ENCODE measurements at places on chromosomes 1 and 21. TPM values are rescaled to one million over a fixed set of nuclear protein-coding genes. Genes with fewer than 3 reads are reported as not detected.

- DNase-seq = no peak
These were observed 2.9 kb upstream of the HTR6 start for GRCh38 chr1:19661721-19662228.

DNA sequence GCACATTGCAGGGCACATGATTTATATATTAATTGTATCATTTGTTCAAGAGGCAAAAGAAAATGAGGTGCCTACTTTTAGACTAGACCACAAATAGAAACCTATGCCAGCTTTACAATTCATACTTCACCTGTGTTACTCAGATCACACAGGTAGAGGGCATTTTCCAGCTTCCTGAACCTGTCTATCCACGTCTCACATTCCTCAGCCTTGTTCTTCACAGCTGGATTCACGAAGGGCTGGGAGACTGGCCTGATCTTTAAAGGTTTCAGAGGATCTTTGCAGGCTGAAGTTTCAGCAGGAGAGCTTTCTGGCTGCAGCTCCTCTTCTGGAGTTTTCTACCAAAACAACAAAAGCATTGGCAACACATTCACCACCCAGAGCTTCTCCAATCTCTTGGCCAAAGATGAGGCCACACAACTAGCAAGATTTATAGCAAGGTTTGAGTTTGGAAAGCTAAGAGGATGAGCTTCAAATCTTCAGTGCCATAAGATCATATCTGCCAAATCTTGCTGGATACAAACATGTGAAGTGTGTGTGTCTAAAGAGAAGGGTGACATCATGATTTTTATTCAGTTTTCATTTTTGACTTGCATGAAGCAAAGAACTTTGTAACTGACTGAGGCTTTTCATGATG is 71.0 kb upstream of the CYP2J2 start:
- DNase-seq = no peak

GRCh38 chr1:92695104-92695503 is 89.8 kb downstream of the EVI5 start:
- no peak for DNase-seq

GRCh38 chr1:46458190-46458589 is 31.4 kb upstream of the DMBX1 start:
- DNase-seq = no peak

DNA sequence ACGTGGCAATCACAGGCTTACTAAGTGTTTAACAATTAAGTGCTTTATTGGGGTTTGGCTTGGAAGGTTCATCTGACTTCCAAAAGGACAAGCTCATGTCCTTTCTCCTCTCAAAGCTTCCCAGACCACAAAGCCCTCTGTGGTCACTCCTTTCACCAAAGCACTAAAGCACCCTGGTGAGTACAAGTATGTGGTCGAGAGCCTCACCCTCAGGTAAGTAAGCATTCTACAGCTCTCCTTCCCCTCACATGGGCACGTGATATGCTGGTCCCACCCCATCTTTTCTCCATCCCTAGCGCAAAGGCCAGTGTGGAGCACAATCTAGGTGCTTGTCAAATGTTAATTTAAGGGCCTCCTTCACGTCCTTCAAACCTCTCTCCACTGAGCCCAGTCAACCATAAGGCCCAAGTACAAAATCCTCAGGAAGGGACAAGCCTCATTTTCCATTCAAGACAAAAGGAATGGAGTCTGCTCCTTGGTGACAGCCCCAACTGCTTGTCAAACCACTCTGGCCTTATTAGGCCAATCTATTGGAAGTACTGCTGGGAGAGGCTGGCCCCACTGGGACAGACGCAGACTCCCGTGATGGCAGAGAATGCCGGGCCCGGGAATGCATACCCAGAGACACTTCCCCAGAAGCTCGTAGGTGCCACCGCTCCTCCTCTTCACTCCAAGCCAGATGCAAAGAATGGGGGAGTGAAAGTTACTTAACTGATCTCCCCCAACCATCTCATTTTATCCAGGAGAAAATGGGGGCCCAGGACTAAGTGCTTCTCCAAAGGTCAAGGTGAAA is 7.8 kb downstream of the STMN1 start:
- no peak for DNase-seq

GRCh38 chr21:44024257-44024656 is 12.1 kb downstream of the TRAPPC10 start:
- no peak for DNase-seq

DNA sequence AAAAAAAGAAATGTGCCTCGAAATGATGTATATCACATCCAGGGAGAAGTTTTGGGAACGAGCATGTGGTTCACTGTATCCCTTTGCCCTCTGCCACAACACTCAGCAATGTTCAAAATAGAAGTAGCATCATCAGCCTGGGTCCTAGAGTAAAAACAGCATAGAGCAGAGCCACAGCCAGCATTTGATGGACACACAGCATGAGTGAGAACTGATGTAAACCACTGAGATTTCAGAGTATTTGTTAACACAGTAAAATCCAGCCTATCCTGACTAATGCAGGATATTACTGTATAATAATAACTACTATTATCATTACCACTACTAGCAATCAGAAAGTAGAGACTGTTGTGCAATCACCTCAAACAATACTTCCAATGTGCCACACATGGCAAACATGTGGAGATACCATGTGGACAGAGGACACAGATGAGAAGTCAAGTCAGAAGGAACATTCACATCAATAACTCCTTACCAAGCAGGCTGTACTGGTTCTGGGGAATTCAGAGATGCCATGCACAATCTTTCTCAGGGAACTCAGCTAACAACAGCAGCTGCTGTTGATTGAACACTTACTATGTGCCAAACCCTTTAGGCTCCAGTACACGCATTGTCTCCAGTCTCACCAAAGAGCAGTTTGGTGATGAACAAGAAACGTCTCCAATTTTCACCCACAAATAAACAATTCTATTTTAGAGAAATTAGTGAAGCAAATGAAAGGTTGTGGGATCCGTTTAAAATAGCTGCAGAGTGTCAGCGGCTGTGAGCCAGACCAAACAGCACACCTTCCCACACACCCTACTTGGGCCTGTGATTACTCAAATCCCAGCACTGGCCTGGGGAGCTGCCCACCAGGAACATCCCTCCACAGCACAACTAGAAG is 16.6 kb upstream of the GFI1 start:
- no peak for DNase-seq

- DNase-seq = no peak
These were observed 33.4 kb downstream of the EXO1 start for GRCh38 chr1:241881440-241881839.

- DNase-seq = no peak
These were observed 13.8 kb upstream of the NTMT2 start for GRCh38 chr1:170131984-170132383.

DNA sequence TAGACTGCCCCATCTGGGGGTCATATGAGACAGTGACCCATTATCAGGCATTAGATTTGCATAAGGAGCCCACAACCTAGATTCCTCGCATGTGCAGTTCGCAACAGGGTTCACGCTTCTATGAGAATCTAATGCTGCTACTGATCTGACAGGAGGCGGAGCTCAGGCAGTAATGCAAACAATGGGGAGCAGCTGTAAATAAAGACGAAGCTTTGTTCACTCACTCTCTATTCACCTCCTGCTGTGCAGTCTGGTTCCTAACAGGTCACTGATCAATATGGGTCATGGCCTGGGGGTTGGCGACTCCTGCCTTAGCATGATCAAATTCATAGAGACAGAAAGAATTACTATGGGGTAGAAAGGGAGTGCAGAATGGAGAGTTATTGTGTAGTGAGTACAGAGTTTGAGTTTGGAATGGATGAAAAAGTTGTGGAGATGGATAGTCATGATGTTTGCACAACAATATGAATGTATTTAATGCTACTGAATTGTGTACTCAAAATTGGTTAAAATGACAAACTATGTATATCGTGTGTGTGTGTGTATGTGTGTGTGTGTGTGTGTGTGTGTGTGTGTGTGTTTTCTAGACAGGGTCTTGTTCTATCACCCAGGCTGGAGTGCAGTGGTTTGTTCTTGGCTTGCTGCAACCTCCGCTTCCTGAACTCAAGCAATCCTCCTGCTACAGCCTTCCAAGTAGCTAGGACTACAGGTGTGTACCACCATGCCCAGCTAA is 42.2 kb downstream of the BTF3L4 start:
- DNase-seq = no peak

DNA sequence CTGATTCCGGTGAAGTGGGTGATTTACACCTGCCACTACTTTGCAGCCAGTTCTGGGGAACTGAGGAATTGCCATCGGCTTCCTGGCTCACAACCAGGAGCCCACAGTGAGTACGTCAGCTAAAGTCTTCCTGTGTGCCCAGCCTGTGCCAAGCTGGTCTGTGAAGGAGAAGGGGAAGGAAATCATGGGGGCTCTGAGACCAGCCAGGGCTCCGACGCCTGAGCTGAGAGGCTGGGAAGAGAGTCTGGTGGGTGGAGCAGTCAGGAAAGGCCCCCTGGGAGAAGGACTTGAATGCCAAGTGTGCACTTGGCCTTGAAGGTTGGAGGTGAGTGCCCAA is 1.2 kb downstream of the LURAP1 start:
- no peak for DNase-seq

- DNase-seq = no peak
These were observed 239.8 kb downstream of the NFIA start for GRCh38 chr1:61322008-61322744.

GRCh38 chr1:246476771-246477170 is 30.3 kb downstream of the SMYD3 start:
- no peak for DNase-seq

DNA sequence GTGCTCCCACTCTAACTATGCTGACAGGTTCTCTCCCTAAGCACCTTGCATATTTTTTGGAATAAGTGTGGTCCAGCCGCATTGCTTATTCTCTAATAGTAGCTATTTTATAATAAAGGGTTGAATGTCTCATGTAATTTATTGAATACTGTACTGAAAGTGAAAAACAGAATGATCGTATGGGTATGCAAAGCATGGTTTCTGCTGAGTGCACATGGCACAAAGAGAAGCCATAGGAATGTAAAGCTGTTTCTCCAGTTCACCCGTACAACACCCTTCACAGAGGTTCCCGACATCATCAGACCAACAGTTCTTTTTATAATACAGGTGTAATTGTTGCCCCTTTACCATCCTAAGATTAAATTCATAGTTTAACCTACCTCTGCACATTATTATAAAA is 8.9 kb upstream of the HAO2 start:
- DNase-seq = no peak

DNA sequence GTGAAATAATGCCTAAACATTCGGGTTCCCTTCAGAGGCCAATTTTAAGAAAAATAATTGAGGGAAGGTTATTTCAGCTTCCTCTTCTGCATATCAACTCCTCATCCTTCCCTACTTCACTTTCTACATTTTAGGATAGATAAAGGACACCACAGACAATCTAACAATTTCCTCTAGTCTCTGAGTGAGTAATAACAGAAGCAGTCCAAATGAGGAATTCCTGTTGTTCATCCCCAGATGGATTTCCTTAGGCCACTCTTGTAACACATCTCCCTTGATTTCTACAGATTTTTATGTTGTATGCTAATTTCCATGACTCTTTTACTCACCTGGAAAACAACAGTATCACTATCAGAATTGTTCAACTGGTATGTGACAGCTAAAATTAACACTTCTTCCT is 87.7 kb upstream of the LYPLAL1 start:
- no peak for DNase-seq

GRCh38 chr1:18861082-18861481 is 1.6 kb upstream of the TAS1R2 start:
- DNase-seq = no peak

DNA sequence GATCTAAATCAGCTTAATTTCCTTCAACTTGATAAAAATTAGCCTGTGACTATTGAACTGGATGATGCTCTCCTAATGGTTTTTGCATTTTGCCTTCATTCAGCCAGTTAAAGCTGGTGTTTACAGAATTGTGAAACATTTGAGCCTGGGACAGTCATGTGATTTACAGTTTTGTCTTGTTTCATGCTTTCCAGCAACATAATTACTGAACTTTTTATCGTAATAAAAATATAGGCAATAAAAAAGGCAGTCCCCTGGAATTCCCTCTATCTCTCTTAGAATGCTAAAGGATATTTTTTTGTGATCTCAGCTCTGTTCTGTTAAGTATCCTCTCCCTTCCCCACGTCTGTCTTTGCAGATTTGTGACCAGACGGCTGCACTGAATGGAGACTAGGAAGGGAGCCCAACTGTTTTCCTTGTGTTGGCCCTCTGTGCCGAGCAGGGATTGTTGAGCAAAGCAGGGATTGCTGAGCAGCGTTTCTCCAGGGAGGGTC is 70.3 kb upstream of the RGL1 start:
- no peak for DNase-seq

WDR64 gene
- not detected for total RNA-seq

ZNF648 gene
- not detected for total RNA-seq

SH2D1B gene
- total RNA-seq = not detected

KRTAP19-1 gene
- not detected for total RNA-seq

RNU1-3 gene
- under 0.01 TPM for total RNA-seq

VCAM1 gene
- total RNA-seq = not detected

MYOG gene
- not detected for total RNA-seq

FGR gene
- not detected for total RNA-seq

FAM167B gene
- not detected for total RNA-seq

CELA3A gene
- not detected for total RNA-seq

FCER1G gene
- total RNA-seq = not detected

FCRL2 gene
- total RNA-seq = not detected

CD84 gene
- total RNA-seq = not detected

MARK1 gene
- total RNA-seq = 3.8 TPM

All from NCI-H460 (cell line).